Activated gamma-delta T cell treated with Interleukin-2 at 50 U/mL for 16 hours (primary cell): ENCODE measurements at places on chromosomes 2 and 18.

- no peak for DNase-seq
Observed at GRCh38 chr2:48433682-48434081, 96.3 kb upstream of the STON1 start.

GRCh38 chr2:100275200-100275589 lies 47.1 kb downstream of the LONRF2 start:
- no peak for DNase-seq

DNA sequence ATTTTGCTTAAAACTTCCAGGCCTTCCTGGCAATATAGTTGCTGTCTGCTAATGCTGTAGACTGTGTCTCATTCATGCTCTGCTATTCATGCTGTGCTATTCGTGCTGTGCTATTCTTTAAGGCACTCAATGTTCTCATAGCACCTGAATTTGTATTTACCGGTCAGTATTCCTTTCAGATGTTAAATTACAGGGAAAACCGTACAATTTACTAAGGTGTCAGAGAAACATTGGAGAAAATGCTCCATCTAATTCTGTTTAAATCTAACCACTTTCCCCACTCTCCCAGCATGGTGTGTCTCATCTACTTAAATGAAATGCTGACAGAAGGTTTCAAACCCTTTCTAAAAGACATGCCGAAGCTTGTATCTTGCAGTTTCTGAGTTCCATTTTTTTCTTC lies 25.0 kb downstream of the FAM171B start:
- DNase-seq, result no peak

GRCh38 chr18:34544930-34545329 lies 165.2 kb upstream of the DTNA start:
- DNase-seq, result no peak

DNA sequence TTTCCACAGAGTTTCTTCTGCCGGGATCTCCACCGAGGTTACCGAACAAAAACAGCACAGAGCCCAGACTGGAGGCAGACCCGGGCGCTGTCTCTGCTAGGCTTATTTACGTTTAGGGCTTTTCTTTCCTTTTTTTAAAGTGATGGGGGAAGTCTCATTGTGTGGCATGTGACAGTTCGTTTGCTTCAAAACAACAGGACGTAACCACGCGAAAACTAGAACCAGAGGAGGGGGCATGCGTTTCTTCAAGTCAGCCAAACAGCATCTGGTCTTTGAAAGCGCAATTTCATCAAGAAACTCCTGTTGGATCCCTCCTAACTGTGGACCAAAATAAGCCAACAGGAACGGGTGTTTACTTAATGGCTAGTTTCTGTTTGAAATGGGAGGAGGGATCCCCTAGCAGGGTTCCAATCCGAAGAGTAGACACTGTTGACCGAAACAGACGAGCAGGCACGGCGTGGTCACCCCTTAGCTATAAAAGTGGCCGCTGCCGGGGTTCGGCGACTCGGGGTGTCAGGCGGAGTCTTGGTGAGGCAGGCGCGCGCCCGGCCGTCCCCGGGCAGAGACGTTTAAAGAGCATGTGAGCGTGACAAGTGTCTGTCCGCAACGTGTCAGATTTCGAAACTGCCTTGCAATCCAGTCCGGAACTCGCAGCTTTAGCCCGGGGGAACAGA lies 997 bp upstream of the TGIF1 start:
- peak; percentile 80 for DNase-seq
